Suprapubic skin (tissue), 4 donors: ENCODE measurements at places on chromosomes 1 and 21. TPM values are rescaled to one million over a fixed set of nuclear protein-coding genes. Genes with fewer than 3 reads are reported as not detected.

Gene ATP1A2
- 4.3 TPM for total RNA-seq

Gene TFF2
- not detected for total RNA-seq

Gene ALG14
- total RNA-seq: 0.80 TPM

Gene SRSF11
- 419 TPM for total RNA-seq

Gene RHOU
- 8.9 TPM for total RNA-seq

Gene MYBPH
- total RNA-seq: not detected

Gene GPATCH4
- total RNA-seq: 25.1 TPM

Gene METTL25B
- total RNA-seq: 20.7 TPM

Gene SLC45A3
- 1.8 TPM for total RNA-seq

Gene STIL
- 3.9 TPM for total RNA-seq

Gene VAMP3
- total RNA-seq: 79.9 TPM

Gene CLDN8
- 35.9 TPM for total RNA-seq

Gene SLFNL1
- 0.97 TPM for total RNA-seq

Gene RAB42
- 0.70 TPM for total RNA-seq

Gene MEX3A
- total RNA-seq: 2.7 TPM

Gene KRTAP12-2
- 29.3 TPM for total RNA-seq

Gene MYOG
- not detected for total RNA-seq
